Stimulated activated CD8-positive, alpha-beta memory T cell treated with anti-CD3 and anti-CD28 coated beads, Interleukin-12 subunit alpha, Interleukin-12 subunit beta, amount 100 ng/mL, for 4 hours (primary cell): ENCODE measurements at places on chromosomes 6 and 20.

DNA sequence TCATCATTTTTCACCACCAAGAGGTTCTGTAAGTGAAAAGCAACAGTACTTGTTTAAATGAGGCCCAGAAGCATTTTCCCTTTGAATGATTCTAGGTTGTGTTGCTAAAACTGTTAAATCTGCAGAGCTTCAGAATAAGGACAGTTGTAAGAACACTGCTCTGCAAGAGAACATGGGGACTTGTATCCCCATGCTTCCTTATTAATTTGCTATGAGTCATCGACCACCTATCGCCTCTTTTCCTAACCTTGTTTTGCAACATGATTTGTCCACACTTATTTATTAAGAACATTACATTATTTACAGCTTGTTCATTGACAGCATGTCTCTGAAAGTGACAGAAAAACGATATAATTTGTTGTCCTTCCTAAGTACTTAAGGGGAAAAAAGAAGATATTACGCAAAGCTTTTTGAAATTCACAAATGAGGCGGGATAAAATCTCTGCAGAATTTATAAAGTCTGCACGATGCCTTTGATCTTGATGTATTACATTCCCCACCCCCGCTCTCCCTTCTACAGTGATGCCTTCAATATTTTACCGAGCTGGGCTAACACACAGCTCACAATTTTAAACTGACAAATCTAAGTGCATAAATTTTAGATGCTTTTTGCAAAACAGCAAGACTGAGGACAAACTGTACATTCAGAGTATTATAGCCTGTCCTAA lies 220.0 kb upstream of the SPTLC3 start:
- no peak for DNase-seq

DNA sequence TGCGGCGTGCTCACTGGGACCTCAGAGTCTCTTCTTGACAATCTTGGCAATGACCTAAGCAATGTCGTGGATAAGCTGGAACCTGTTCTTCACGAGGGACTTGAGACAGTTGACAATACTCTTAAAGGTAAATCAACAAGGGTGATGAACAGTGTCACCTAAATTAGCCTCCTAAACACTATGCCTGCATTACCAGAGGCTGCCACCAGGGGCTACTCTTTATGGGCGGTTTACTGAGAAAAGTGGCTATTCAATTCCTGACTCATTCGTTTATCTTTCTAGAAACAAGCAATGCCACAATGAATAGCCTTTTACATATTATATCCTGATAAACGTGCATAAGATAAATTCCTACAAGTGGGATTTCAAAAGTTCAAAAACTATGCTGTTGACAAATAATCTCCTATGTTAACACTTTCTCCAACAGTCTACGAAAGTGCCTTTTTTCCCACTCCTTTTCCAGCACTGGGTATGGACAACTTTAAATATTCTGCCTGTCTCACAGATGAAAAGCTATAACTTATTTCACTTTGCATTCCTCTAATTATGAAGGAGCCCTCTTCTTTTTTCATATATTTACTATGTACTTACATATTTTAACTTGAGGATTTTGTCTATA lies 1.3 kb downstream of the BPIFA2 start:
- DNase-seq: no peak

DNA sequence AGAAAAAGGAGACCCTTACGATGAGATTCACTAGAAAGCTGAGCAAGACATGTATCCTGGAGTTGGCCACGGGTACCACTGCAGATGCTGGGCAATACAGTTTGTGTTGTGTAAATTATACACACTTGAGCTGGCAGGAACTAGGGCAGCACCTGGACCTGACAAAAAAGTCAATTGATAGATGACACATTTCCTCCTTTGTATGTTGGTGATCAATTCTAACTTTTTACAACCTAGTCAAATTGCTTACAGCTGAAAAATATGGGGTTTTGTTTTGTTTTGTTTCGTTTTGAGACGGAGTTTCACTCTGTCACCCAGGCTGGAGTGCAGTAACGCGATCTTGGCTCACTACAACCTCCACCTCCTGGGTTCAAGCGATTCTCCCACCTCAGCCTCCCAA lies 108.9 kb downstream of the UST start:
- no peak for DNase-seq

GRCh38 chr6:48928937-48929336 lies 534.1 kb downstream of the MMUT start:
- no peak for DNase-seq

DNA sequence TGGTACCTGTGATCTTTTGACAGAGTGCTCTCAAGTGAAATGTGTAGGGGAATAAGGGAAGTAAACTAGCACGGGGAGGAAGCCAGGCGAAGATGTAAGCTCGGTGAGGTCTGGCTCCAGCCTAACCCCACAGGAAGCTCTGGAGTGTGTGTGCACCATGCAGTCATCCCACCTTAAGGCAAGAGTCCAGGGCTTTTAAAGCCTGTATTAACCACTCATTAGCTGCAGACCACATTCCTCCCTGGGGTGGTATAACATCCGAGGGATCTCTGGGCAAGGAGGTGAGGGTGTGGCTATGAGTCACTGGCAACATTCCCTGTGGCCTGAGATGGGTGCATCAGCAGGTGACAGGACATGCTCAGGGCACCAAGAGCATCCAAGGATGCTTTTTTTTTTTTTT lies 12.5 kb upstream of the RANBP9 start:
- no peak for DNase-seq

- DNase-seq: no peak
Observed at GRCh38 chr20:61805781-61806180, 259.9 kb downstream of the TAF4 start.

GRCh38 chr20:44188752-44189151 lies 1.8 kb upstream of the JPH2 start:
- no peak for DNase-seq
